Kidney tubule cell (primary cell): ENCODE measurements at places on chromosomes 3 and 15.

- DNase-seq: no peak
These were observed 211.4 kb downstream of the TUSC7 start for GRCh38 chr3:116920826-116921610.

- DNase-seq: no peak
These were observed 134.1 kb upstream of the ARPP21 start for GRCh38 chr3:35505181-35505580.

GRCh38 chr15:90400759-90401314, 12.8 kb downstream of the IQGAP1 start:
- peak; percentile 97 for DNase-seq

- DNase-seq: peak; percentile 54
These were observed 857 bp downstream of the AEN start for GRCh38 chr15:88621789-88622604.

DNA sequence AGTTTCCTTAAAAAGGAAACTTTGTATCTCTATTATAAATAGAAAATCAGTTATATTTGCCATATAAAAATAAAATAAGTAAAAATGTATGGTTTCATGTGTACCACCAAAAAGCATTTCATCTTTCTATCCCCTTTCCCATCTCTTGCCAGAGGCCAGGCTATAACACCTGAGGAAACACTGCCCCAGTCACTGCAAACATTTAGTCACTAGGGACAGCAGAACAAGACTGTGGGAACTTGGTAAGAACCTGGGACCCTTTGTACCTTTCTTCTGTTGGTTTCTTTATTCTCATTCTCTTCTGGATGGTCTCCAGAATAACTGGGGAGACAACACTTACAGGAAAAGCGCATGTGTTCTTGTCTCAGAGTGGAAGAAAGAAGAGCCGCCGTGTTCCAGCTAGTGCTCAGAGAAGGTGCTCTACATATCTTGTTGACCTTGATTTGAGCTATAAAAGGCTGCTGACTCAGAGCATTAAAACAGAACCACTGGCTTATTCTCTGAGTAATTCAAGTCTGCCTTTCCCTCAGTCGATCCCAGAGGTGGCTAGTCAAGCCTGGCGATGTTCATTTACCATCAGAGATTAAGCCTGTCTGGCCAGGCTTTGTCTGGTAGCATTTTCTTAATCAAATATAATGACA, 361.6 kb downstream of the RBMS3 start:
- DNase-seq: peak; percentile 82

GRCh38 chr15:34606545-34606944, 23.1 kb upstream of the GOLGA8B start:
- DNase-seq: no peak

- DNase-seq: no peak
These were observed 34.7 kb upstream of the SLC41A3 start for GRCh38 chr3:126118591-126118990.

- no peak for DNase-seq
These were observed 23.6 kb downstream of the XYLB start for GRCh38 chr3:38370149-38370548.

GRCh38 chr3:14563946-14564539, 23.9 kb upstream of the GRIP2 start:
- DNase-seq: no peak

- DNase-seq: peak; percentile 65
These were observed 87.2 kb downstream of the PRICKLE2 start for GRCh38 chr3:64138046-64138445.

- peak; percentile 96 for DNase-seq
These were observed 238.8 kb downstream of the OPA1 start for GRCh38 chr3:193831495-193832455.

DNA sequence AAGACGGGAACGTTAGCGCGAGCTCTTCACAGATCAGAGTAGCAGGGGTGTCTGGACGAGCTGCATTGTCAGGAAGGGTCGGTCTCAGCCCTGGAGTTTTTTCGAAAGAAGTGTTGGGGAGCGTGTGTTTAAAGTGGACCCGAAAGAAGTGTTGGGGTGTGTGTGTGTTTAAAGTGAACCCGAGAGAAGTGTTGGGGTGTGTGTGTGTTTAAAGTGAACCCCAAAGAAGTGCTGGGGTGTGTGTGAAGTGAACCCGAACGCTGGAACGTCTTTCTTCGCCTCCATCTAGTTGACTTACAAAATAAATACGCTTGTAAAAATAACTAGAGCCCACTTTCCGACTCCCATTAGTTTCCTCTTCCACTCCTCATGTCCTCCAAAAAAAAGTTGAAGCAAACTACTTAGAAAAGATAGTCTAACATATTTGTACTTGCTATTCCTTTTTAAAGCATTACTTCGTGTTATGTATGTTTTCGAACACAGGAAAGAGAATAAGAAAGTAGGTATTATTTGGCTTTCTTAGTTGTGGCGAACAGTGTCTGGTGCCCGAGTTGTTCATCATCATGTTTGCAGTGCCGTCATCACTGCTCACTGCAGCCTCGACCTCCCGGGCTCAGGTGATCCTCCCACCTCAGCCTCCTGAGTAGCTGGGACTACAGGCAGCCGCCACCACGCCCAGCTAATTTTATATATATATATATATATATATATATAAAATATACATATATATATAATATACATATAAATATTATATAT, 1.0 kb downstream of the LRCH3 start:
- peak; percentile 40 for DNase-seq

GRCh38 chr3:11120091-11120805, 34.0 kb upstream of the HRH1 start:
- no peak for DNase-seq

DNA sequence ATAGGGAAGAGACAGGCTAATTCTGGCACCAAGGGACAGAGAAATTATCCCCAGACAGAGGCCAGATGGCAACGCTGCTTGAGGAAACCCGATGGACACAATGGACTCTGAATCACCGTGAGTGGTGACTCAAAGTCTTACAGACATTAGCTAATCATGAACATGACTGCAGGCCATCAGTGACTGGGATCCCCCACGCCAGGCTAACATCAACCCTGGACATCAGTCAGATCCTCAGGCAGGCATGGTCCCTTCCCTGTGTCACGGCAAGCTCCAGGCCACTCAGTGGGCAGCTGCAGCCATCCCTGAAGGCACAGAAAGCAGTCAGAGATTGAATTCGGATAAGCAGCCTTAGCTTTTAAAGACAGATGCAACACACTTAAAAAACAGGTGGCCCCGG, 23.8 kb upstream of the OXTR start:
- DNase-seq: peak; percentile 88

DNA sequence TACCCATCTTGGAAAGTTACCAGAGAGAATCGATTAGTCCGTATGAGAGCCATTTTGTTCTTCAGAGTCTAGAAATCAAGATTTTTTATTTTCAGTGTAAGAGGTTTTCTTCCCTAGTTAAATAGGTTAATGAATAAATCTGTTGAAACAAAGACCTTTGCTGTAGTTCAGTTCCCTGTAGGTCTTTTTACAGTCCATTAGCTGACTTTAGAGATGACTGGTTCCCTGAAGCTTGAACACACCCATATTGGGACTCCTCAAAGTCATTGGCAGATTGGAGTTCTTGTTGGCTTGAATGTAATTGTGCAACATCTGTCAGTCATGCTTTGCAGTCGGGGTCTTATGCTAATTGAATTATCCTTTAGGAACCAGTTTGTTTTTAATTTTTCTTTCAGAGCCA, 45.3 kb downstream of the SEMA6D start:
- peak; percentile 46 for DNase-seq

DNA sequence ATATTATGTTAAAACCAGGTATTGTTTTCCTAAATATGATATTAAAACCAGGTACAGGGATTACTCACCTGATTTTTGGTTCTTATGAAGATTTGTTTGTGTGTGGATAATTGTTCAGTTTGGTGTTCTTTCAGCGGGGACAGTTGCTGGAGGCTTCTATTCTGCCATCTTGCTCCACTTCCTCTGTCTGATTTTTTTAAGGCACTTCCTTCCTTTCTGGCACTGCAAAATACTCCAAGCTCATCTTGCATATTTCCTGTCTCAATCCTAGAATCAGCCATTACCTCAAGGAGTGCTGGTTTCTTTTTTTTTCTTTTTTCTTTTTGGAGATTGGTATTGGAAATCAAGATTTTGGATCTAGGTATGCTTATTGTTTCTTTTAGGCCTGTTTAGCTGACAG, 229.9 kb downstream of the SV2B start:
- no peak for DNase-seq

DNA sequence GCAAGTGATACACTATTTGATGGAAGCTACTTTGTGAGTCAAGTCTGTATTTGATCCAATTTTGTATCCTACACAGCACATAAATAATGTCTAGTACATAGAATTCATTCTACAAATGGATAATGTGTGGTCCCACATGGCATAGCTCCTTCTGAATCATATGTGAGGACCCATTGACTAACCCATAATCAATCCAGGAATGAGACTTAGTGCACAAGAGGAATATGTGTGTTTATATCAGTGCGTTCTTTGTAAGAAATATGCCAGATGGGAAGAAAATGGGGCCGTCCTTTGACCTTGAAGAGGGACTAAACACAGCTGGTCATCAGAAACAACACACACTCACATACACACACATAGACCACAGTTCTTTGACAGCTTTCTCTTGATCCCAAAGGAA, 282.7 kb upstream of the SEMA6D start:
- no peak for DNase-seq

DNA sequence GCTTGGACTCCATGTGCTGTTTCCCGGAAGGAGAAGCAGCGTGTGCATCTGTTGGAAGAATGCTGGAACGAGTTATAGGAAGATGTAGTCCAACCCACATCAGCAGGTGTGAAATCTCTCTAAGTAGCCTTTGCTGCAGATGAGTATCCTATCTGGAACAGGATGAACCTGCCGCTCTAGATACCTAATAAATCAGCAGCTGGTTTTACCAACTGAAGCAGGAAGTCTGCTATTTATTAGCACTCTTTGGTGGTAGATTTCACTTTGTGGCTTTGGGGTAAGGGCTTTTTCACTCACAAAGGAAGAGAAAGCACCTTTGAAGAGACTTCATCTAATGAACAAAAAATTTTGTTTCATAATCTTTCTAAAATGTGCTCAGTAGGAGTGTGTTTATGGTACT, 66.4 kb downstream of the DCUN1D1 start:
- DNase-seq: no peak

DNA sequence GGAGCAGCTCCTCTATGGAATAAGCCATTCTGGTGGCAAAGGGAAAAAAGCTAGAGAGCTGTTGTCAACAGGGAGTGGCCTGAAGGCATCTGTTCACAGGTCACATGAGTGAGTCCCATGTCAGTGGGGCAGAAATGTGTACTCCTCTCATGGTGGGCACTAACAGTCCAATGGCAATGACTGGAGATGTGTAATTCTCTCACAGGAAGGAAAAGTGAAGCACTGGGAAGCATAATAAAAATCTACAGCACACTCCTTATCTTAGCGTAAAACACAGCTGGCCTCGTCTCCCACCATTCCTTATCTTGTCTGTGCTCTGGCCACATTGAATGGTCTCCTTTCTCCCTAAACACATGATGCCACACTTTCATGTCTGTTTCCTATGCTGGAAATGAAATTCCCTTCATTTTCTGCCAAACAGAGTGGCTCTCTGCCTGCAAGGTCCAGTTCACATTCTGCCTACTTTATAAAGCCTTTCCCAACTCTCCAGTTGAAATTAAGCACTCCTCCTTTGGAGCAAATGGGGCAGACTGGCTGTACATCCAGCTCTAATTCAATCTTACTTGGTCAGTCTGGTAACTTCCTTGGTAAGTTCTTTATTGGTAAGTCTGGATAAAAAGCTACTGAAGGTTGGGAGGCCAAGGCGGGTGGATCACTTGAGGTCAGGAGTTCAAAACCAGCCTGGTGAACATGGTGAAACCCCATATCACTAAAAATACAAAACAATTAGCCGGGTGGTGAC, 139.8 kb downstream of the RPL22L1 start:
- DNase-seq: no peak

DNA sequence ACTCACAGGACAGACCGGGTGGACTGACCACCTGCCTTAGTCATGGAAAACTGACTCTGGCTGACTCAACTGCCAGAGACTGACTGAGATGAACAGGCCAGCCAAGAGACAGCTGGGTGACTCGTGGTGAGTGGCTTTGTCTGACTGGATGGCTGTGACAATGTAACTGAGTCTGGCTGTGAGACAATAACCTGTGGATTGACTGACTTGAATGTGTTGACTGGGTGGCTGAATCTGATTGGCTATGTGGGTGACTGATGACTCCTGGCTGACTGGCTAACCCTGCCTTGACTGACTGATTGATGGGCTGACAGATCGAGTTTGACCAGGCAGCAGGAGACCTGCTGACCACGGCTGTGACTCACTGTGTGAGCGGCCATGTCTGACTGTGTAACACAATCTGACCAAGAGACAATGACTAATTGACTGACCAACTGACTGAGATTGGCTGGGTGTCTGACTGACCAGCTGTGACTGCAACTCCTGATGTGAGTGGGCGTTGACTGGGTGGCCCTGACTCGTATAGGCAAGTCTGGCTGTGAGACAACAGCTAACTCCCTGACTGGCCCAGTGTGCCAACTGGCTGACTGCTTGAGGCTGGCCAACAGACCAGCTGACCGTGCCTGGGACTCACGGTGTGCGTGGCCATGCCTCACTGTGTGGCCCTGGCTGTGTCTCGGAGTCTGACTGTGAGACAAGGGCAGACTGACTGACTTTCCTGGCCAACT, 509.1 kb downstream of the SHQ1 start:
- DNase-seq: peak; percentile 96

DNA sequence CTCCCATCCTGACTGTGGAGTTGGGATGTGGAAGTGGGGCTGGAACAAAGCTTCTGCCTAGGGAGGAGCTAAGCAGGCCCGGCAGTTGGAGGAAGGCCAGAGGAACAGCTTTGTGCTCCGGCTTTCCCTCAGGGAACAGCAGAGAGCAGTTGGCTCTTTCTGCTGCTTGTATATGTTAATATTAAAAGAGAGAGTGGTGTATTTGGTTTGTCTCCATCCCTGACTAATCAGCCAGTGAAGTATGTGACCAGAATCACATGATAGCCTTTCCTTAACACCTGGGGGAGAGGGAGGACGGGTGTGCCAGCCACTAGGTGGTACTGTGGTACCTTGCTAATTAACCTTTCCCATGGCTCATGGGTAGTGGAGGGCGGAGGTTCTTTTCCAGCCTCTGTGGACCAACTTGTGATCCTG, 10.0 kb downstream of the EIF2B5 start:
- peak; percentile 89 for DNase-seq

- DNase-seq: no peak
These were observed 14.9 kb downstream of the ZBTB47 start for GRCh38 chr3:42668413-42668760.

DNA sequence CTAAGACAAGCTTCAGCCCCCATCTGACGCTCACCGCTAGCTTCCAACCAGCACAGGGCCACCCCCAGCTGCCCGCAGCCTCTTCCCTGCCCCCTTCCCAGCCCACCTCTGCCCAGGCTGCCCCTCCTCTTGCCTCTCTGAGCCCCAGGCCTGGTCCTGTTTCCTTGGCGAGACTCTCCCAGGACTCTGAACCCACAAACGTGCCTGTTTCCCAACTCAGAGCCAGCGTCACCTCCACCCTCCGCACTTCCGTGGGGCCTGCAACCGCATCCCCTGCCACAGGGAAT, 35.0 kb downstream of the ZXDC start:
- no peak for DNase-seq
